ENCODE measurements at places on chromosomes 2 and 18. TPM values are rescaled to one million over a fixed set of nuclear protein-coding genes. Genes with fewer than 3 reads are reported as not detected.
A peak's percentile ranks its signal among the peaks of the same experiment; 100 is the strongest.

GRCh38 chr2:164661349-164661748 is 40.1 kb upstream of the GRB14 start:
- DNase-seq: no peak
- no peak overlapping the region for H3K4me3 ChIP-seq
- H3K27ac ChIP-seq: no peak overlapping the region
- H3K36me3 ChIP-seq: no peaks in the 10 kb centered on the region
- no peaks in the 10 kb centered on the region for H3K27me3 ChIP-seq
- no peaks in the 10 kb centered on the region for H3K4me1 ChIP-seq

GRCh38 chr18:35502052-35502451 is 4.3 kb upstream of the INO80C start:
- no peaks in the 10 kb centered on the region for H3K36me3 ChIP-seq
- H3K4me3 ChIP-seq: no peak overlapping the region
- H3K27ac ChIP-seq: no peak overlapping the region
- DNase-seq: no peak
- H3K27me3 ChIP-seq: no peaks in the 10 kb centered on the region

DNA sequence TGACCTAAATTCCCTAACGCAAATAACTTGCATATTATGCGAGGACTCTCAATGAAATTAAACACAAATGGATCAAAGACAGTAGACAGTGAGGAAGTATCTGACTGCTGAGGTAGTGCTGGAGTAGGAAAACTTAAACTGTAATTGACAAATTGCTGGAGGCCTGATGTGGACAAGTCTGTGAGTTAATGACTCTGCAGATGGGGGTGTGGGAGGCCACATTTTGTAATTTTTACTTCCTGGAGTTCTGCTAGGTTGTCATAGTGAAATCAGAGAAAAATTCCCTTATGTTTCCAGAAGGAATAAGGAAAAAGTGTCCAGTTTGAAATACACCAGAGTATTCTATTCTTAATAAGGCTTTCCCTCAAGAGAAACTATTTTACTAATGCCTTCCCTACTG is 333.0 kb upstream of the CNTNAP5 start:
- H3K4me3 ChIP-seq: no peak overlapping the region
- DNase-seq: no peak
- no peaks in the 10 kb centered on the region for H3K27me3 ChIP-seq
- no peak overlapping the region for H3K27ac ChIP-seq

GRCh38 chr18:38551881-38552280 is 986.3 kb upstream of the CELF4 start:
- no peaks in the 10 kb centered on the region for H3K36me3 ChIP-seq
- no peak overlapping the region for H3K4me3 ChIP-seq
- no peaks in the 10 kb centered on the region for H3K27me3 ChIP-seq
- no peak overlapping the region for H3K27ac ChIP-seq
- no peaks in the 10 kb centered on the region for H3K4me1 ChIP-seq
- DNase-seq: no peak

GRCh38 chr2:227466887-227467600 is 4.9 kb upstream of the AGFG1 start:
- no peaks in the 10 kb centered on the region for H3K36me3 ChIP-seq
- peaks cover 58% of the 10 kb centered on the region for H3K4me1 ChIP-seq
- H3K27me3 ChIP-seq: no peaks in the 10 kb centered on the region
- DNase-seq: no peak
- H3K4me3 ChIP-seq: no peak overlapping the region

DNA sequence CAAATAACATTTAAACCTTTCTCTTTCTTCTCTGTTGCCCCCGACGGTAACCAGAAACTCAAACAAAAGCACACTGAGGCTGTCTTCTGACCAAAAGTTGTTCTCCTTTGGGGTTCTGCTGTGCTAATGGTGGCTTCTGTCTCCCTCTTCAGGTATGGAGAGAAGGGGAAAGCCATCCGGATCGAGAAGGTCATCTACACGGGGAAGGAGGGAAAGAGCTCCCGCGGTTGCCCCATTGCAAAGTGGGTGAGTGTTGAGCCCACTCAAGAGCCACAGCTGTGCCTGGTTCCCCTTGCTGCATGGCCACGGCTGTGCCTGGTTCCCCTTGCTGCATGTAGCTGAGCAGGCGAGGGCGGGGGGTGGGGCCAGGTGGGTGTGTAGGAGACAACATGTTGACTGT is 67.4 kb downstream of the BOLA3 start:
- H3K4me1 ChIP-seq: no peaks in the 10 kb centered on the region
- H3K4me3 ChIP-seq: no peak overlapping the region
- no peak for DNase-seq
- peaks cover 20% of the 10 kb centered on the region for H3K36me3 ChIP-seq
- no peaks in the 10 kb centered on the region for H3K27me3 ChIP-seq

DNA sequence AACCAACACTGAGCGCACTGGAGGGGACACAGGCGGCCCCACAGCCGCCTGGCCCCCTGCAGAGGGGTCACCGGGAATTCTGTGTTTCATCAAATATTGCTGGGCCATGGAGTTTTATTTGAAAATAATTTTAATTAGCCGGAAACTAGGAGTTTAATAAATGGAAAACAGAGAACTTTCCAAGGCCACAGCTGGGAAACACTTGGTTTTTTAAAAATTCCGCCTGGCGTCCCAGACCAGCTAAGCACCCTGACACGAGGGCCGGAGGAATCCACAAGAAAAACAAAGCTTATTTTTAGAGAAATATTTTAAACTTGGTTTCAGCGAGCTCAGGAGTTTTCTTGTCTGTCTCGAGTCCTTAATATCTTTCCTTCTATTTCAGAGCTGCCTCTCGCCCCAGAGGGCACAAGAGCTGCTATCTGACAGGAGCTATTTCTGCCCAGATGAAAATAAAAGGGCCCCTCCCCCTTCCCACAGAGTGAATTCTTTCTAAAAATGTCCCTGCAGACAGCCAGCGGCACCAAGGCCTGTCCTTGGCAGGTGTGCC is 8.2 kb downstream of the ZFP36L2 start:
- H3K27ac ChIP-seq: peak overlapping the region; percentile 97
- DNase-seq: no peak
- peaks cover 50% of the 10 kb centered on the region for H3K4me1 ChIP-seq
- no peaks in the 10 kb centered on the region for H3K27me3 ChIP-seq

DNA sequence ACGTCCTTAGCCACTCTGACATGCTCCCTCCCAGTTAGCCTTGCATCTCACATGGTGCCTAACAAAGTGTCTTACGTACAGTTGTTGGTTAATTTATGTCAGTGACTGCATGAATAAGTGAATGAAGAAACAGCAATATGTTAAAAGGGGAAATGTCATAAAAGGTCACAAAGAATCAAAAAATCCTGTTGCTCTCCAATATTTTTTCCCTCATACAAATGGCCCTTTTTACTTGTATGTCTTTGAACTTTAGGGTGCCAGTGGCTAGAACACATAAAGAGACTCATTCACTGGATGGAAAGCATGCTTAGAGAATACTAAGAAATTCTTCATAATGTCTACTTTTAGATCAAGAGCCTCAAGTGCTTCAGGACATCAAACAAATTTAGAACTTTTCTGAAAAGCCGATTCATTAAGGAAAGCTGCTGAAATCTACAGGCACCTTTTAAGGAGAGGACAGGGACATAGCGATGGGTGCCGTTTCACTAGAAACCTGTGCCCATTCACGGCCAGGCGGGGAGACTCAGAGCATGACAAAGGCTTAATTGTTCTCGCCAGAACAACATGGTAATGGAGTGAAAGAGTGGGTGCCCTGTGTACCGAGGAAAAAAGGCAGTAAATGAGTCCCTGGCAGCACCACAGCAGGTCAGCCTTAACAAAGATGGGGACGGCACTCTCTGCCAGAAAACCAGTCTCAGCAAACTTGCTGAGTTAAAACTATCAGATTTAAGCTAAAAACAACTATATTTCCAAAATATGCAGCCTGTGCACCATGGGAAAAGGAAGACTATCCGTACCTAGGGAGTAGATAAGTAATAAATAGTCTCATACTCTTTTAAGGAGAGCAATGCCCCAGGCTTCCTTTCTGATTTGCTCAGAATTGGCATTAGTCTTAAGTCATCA is 71.6 kb upstream of the SPTBN1 start:
- DNase-seq: no peak
- H3K27me3 ChIP-seq: peaks cover 3% of the 10 kb centered on the region
- H3K4me3 ChIP-seq: no peak overlapping the region
- H3K4me1 ChIP-seq: no peaks in the 10 kb centered on the region

GRCh38 chr18:36451454-36452251 is 154.1 kb downstream of the FHOD3 start:
- H3K27ac ChIP-seq: no peak overlapping the region
- no peaks in the 10 kb centered on the region for H3K36me3 ChIP-seq
- no peak for DNase-seq

DNA sequence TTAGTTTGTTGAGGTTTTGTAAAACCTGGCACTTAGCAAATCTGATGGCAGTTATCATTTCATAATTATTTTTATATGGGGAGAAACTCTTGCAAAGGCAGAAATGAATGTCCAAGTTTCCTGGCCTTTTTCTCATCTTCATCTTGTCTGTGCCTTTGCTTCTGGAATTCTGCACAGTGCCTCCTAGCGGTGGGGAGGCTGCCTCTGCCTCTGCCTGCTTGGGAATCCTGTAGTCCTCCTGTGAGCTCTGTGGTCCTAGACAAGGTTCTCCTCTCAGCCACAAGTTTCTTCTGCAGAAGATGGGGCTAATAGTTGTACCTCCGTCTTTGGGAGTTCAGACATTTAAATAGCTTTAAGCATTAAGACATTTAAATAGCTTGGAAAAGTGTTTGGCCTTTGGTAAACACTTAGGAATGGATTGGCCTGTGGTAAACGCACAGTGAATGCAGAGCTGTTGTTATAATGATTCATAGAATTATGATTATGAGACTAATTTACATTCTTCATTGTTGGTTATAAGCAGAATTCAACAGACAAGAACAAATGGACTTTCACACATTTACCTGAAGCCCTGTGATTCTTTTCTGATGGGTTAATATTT is 101.2 kb downstream of the ZNF236 start:
- H3K36me3 ChIP-seq: peaks cover 45% of the 10 kb centered on the region
- H3K4me3 ChIP-seq: no peak overlapping the region
- no peaks in the 10 kb centered on the region for H3K27me3 ChIP-seq
- no peak overlapping the region for H3K27ac ChIP-seq

DNA sequence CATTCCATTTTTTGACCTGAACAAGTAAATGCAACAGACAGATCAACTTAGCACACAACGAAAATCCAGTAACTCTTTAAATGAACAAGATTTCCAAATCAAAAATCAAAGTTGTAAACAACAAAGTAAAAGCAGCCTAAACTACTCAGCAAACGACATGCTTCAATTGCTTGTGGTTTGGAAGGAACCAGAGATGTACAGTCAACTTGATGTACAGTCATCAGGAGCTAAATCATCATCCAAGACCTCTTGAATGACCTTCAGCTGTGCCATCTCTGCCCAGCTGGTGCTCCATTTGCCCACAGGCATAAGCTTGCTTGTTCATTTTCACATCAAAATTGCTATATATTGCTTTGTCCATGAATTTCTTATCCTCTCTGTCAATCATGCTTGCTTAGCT is 109.8 kb downstream of the UPP2 start:
- no peak overlapping the region for H3K27ac ChIP-seq
- H3K36me3 ChIP-seq: no peaks in the 10 kb centered on the region
- no peak overlapping the region for H3K4me3 ChIP-seq
- peaks cover 2% of the 10 kb centered on the region for H3K4me1 ChIP-seq

GRCh38 chr2:220246386-220246785 is 619.0 kb downstream of the SLC4A3 start:
- no peak overlapping the region for H3K4me3 ChIP-seq
- H3K36me3 ChIP-seq: no peaks in the 10 kb centered on the region
- H3K27me3 ChIP-seq: no peaks in the 10 kb centered on the region
- no peak overlapping the region for H3K27ac ChIP-seq
- no peaks in the 10 kb centered on the region for H3K4me1 ChIP-seq
- no peak for DNase-seq

GRCh38 chr2:2696733-2697455 is 365.8 kb upstream of the MYT1L start:
- no peaks in the 10 kb centered on the region for H3K27me3 ChIP-seq
- no peaks in the 10 kb centered on the region for H3K36me3 ChIP-seq
- H3K4me1 ChIP-seq: no peaks in the 10 kb centered on the region
- no peak overlapping the region for H3K4me3 ChIP-seq
- no peak for DNase-seq

DNA sequence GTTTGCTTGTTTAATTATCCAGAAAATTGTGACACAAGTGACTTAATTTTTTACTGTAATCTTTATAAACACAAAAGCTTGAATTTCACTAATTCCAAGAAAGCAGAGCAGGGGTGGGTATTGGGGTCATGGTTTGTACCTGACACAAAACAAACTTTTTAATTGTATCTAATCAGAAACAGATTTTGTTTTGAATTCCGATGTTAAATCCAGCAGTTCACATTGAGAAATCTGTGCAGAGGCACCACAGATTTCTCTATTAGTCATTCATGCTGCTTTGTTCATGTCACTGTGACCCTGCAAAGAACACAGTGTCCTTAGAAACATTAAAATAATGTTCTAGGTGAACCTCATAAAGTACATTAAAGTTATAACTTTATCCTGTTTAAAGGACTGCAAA is 443.4 kb downstream of the NYAP2 start:
- no peak overlapping the region for H3K27ac ChIP-seq
- no peak overlapping the region for H3K4me3 ChIP-seq
- no peaks in the 10 kb centered on the region for H3K27me3 ChIP-seq
- no peaks in the 10 kb centered on the region for H3K36me3 ChIP-seq
- DNase-seq: no peak

DNA sequence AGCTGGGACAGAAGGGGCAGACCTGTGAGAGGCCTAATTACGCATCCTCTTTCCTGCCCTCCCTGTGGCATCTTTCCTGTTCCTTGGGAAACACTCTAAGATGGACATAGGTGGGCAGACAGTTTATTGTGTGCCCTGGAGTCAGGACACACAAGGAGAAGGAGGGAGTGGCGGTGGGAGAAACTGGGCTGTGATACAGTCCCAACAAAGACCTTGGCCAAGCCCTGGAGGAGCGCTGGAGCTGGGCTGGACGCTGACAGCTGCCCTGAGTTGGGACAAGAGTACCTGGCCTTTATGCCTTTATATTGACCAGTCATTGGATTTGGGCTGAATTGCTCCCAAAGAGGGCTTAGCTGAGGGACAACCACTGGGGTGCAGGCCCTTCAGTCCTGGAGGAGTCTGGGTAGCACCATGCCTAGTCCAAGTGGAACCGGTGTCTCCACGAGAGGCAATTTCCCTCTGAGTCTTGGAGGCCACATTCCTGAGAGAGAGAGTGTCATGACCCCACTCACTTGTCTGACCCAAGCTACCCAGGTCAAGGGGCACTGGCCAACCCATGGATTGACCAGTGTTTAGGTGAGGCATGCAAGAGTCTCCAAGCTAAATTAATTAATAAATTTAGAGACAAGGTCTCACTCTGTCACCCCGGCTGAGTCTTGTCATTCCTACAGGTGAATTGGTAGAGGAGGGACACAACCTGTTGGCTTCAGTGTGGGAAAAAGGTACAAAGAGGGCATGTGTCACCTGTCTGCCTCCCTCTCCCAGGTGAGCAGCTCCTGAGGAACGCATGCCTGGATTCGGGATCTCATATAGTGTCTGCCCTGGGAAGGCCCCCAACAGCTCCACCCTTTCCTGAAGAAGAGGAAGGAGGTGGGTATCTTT is 107.1 kb upstream of the ST3GAL5 start:
- H3K4me1 ChIP-seq: peaks cover 78% of the 10 kb centered on the region
- H3K27ac ChIP-seq: peak overlapping the region; percentile 92
- H3K27me3 ChIP-seq: no peaks in the 10 kb centered on the region
- no peak overlapping the region for H3K4me3 ChIP-seq
- DNase-seq: no peak

IL18RAP gene
- 3.8 TPM for total RNA-seq

ANTXR1 gene
- total RNA-seq: 0.23 TPM

ALPI gene
- not detected for total RNA-seq

MYO5B gene
- not detected for total RNA-seq

CDKL4 gene
- 0.50 TPM for total RNA-seq

C2orf92 gene
- 7.4 TPM for total RNA-seq

IL18R1 gene
- total RNA-seq: 19.2 TPM

ALPG gene
- not detected for total RNA-seq

PMAIP1 gene
- 19.1 TPM for total RNA-seq

RFTN2 gene
- not detected for total RNA-seq

RGPD4 gene
- total RNA-seq: 0.02 TPM

WNT10A gene
- 0.10 TPM for total RNA-seq

CCDC178 gene
- not detected for total RNA-seq

Data from activated CD4-positive, alpha-beta T cell treated with anti-CD3 and anti-CD28 coated beads, Interleukin-2, amount 10 ng/mL, durations not matched to agents 7 days and 5 days (primary cell).